ENCODE measurements at places on chromosomes 4 and X. TPM values are rescaled to one million over a fixed set of nuclear protein-coding genes. Genes with fewer than 3 reads are reported as not detected.

DNA sequence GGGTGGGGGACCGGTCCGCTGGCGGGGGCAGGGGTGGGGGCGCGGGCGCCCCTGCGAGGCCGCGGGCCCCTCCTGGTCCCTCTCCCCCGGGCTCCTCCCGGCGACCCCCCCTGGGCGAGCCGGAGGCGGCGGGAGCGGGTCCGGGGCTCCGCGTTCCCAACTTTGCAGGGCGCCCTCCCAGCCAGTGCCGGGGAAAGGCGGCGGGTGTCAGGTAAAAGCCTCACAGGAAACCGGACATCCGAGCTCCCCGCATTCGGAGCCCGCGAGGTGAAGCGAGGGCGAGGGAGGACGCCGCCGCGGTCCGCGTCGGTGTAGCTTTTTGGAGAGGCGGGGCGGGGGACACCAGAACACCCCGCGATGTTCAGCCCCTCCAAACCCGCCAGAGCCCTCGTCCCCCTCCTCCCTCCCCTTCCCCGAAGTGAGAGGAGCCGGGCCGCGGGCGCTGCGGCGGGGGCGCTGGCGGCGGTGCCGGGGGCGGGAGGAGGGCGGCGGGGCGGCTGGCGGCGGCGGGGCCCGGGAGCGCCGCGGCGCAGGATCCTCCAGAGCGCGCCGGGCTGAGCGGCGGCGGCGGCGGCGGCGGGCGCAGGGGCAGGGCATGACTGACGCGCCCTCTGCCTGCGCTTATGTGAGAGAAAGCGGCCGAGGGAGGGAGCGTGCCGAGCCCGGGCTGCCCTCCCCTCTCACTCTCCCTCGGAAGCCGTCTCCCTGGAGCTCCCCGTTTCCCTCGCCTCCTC is at the start of gene VEGFC:
Gene VEGFC (minus strand): TSS at position 597 of the 734 bp plus-strand sequence. CDS start 611 bp downstream, outside the sequence.
- no peak for DNase-seq

GRCh38 chrX:55107911-55108310 is 19.1 kb downstream of the PAGE2 start:
- no peak for DNase-seq

PABPC5 gene
- not detected for total RNA-seq

GAGE2A gene
- total RNA-seq, result not detected

MAGEB4 gene
- not detected for total RNA-seq

DNA sequence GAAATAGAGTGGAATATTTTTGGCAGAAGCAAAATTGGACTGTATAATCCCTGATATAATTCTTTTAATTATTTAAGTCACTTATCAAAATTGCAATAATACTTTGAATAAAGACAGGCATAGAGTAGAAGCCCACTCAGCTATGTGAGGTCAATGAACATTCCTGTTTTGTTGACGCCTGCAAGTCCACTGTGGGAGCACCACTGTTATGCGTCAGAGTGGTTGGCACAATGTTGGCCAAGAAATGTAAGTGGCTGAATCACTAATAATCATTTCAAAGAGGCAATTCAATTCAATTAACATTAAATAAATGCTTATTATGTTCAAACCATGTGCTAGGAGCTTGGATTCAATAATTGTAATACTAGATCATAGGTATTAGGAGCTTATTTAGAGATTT is 221.0 kb downstream of the SPCS3 start:
- DNase-seq, result no peak

DNA sequence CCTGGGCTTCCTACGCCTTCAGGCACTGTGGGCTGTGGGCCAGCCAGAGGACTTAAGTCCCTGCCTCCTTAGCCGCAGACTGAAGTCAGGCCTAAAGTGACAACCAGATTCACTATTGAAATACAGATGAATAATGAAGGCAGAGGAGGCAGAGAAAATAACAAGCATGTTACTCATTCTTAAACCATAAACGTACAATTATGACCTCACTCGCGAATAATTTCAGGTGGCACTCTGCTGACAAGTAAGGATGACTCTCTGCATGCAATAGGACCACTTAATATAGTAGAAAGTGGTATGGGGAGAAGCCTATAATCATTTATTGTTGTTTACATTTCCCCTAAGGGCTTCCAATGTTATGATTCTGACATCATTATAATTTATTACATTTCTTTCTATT is 409.2 kb upstream of the FGF13 start:
- DNase-seq, result no peak

- no peak for DNase-seq
Observed at GRCh38 chr4:25856756-25857155, 6.0 kb downstream of the SEL1L3 start.

BMPR1B gene
- total RNA-seq, result not detected

MGAT4D gene
- not detected for total RNA-seq

S100P gene
- total RNA-seq, result not detected

ATP11C gene
- 21.3 TPM for total RNA-seq

DNA sequence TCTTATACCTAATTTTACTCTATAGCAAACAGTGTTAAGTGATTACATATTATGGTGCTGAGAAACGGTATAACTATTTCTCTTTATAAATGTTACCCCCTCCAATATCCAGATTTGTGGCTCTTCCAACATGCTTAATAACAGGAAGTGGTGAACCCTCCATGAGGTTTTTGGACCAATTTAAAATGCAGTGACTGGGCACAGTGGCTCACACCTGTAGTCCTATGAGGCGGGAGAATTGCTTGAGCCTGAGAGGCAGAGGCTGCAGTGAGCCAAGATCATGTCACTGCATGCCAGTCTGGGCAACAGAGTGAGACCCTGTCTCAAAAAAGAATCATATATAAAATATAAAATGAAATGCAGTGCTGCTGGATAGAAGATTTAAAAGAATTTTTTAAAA is 137.3 kb downstream of the MGST2 start:
- DNase-seq, result no peak

DNA sequence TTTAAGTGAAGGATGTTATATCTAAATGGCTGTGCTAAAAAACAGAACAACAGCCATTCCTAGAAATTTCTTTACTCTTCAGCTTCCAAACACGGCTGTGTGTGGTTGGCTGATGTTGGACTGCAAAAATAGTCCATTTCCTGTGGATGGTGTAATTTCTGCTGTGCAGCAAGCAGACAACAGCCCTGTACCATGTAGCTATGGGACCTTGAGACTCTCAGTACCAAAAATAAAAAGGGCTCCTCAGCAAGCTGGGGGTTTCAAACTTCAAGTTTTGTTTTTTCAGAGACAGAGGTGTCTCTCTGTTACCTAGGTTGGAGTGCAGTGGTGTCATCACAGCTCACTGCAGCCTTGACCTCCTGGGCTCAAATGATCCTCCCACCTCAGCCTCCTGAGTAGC is 18.1 kb downstream of the CD40LG start:
- no peak for DNase-seq

DNA sequence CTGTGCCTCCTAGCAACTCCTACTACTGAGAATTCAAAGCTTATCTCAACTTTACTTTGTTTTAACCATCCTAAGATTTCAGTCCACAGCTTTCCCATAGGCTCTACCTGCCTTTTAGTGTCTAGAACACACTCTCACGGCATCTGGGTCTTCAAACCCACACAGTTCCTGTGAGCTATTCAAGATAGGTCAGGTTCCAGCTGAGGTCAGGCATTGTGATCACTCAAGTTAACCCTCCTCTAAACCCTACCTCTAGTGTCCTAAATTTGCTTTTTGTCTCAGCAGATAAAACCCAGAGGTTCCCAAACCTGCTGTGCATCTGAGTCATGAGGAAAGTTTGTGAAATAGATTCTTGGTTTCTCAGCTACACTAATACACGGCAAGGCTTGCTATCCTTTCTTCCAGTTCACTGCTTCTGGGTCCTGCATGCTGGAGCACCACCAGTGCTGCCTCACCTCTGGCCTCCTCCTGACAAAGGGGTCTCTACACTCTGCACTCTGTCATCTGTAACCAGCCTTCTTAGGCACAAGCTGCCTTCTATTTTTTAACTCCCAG is 324.6 kb upstream of the MAGEB2 start:
- DNase-seq, result no peak

TAPT1 gene
- 30.0 TPM for total RNA-seq

DNA sequence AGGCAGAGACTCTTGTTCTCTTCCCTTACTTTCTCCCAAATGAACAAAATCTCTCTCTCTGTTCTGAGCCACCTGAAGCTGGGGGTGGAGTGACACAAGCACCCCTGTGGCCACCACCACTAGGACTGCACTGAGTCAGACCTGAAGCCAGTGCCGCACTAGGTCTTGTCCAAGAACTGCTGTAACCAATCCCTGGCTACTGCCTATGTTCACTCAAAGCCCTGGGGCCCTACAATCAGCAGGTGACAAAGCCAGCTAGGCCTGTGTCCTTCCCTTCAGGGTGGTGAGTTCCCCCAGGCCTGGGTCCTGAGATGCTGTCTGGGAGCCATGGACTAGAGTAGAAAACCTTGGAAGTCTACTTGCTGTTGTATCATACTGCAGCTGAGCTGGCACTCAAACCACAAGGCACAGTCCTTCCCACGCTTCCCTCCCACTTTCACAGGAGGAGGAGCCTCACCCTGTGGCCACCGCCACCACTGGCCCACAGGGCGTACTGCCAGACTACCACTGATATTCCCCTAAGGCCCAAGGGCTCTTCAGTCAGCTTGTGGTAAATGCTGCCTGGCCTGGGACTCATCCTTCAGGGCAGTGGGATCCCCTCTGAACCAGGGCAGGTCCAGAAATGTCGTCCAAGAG is 119.1 kb downstream of the RTL9 start:
- no peak for DNase-seq

GAGE12J gene
- total RNA-seq, result not detected

DCAF4L1 gene
- total RNA-seq, result 0.22 TPM

- no peak for DNase-seq
Observed at GRCh38 chr4:162456106-162456505, 292.3 kb upstream of the FSTL5 start.

DUX4 gene
- not detected for total RNA-seq

- DNase-seq, result no peak
Observed at GRCh38 chrX:1442016-1442665, 10.6 kb downstream of the ASMTL start.

C4orf51 gene
- total RNA-seq, result not detected

TKTL1 gene
- not detected for total RNA-seq

Measured in activated B cell treated with CpG ODN at 0.5 μM for 24 hours (primary cell).